ENCODE measurements at places on chromosomes 13 and 19. TPM values are rescaled to one million over a fixed set of nuclear protein-coding genes. Genes with fewer than 3 reads are reported as not detected.

GRCh38 chr19:32316034-32316433 is 29.4 kb upstream of the ZNF507 start:
- DNase-seq = no peak

GRCh38 chr13:31072041-31072440 is 89.7 kb downstream of the HSPH1 start:
- no peak for DNase-seq

DNA sequence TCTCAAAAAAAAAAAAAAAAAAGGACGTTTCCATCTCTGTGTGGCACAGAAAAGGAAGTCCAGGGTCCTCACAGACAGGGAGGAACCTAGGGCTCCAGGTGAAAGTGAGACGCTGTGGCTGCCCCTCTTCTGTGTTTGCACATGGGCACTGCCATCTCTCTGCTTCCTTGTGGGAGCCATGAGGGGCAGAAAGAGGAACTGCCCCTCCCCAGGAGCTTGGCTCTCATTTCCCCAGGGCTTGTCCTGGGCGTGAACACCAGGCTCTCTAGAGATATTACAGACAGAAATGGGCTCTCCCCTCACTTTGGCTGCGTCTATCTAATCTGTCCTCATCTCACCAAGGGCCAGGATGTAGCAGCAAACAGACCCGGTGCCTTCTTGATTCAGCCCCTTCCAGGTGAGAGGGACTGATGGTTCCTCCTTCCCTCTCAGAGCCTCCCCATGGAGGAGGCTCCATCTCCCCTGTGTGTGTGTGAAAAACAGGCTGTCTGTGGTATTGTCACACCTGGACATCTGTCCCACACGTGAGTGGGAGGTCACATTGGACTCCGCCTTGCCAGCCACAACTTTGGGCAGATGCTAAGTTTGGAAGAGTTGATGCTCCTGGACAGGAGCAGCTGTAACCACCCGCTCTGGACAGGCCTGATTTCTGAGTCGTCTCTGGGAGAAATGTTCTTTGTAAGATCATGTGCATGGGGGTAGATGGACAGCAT is 840 bp upstream of the LILRA4 start:
- no peak for DNase-seq

DNA sequence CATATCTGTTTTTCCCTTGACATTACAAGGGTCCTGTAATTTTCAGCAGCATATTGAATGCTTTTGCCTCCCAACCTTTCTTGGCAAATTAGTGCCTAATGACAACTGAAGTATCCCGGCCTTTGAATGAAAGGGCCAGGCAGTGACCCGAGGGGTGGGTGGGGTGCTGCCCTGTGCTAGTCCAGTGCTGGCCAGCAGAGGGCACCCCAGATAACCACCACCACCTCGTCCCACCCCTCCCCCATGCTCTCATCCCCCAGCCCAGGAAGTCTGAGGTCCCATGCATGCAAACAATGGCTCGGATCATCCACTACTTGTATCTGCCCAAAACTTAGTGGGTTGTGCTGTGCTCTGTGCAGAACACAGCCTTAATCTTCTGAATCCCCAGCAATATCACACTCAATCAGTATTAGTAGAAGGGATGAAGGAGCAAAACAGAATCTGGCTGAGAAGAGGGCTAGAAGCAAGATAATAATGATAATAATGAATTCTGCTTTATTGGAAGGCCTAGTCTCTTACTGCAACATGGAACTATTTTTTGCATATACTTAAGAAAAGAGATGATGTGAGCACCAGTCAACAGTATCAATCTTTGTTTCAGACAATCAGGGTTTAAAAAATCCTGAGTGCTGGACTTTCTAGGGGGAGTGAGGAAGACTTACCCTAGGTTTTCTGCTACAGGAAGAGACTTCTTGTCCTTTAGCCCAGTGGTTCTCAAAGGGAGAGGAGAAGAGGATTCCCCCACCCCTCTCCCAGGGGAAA is 3.8 kb downstream of the ATP12A start:
- DNase-seq = peak; percentile 23

DNA sequence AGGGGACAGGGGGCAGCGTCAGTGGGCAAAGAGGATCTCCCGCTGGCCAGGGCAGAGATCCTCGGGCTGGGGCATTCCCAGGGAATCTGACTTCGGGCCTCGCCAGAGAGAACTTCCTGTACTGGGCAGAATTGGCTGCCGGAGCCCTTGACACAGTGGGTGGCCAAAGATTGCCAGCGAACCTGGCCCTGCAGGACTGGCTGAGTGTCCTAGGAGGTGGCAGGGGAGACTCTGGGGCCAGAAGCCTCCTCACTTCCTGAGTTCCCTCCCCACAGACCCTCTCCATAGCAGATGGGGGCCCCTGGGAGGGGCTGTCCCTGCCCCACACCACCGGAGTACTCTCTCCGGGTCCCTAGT is 19.3 kb downstream of the DPP9 start:
- no peak for DNase-seq

- no peak for DNase-seq
Observed at GRCh38 chr19:4194353-4194752, 11.9 kb downstream of the ANKRD24 start.

DNA sequence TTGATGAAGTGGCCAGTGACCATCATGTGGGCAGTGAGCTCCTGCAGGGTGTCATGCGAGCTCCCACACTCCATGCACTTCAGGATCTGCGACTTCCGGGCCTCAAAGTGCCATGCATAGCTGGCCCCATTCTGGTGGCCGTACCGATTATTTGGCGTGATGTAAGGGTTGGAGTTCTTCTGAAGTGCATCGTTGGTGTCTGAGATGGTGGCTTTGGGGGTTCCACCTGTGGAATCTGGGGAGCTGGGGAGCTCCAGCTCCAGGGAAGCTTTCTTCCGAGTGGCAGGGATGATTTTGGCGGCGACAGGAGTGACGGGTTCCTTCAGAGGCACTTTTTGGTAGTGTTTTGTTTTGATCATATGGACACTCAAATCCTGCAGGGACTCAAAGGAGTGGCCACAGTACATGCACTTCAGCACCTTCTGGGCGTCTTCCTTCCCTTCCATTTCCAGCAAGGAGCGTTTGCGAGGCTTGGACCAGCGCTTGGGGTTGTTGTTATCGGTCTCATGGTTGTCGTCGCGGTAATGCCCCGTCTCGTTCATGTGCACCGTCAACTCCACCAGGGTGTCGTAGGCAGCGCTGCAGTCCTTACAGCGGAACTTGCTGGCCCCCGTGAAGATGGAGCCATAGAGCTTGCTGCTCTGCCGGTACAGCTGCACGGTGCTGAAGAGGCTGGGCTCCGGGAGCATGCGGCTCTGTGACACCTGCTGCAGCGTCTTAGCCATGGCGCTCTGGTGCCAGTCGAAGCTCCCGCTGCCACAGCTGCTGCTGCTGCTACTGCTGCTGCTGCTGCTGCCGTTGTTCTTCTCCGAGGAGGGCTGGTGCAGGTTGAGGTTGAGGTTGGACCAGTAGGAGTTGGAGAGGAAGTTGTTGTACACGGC is 70.4 kb downstream of the TSHZ3 start:
- no peak for DNase-seq

DNA sequence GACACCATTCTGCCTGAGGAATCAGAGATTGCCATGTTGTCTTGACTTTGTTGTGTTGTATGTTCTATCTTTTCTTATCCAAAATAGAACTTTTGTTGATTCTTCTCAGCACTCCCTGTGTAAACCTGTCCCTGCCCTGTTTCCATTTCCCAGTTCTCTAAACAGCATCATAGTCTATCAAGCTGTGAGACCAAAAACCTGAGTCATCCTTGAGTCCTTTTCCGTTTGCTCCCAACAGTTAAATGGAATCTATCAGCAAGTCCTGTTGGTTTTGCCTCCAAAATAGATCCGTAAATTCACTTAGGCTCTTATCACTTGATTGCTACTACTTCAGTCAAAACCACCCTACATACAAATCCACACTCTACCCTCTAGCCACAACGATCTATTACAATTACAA is 667.1 kb downstream of the PCDH9 start:
- DNase-seq = no peak

DNA sequence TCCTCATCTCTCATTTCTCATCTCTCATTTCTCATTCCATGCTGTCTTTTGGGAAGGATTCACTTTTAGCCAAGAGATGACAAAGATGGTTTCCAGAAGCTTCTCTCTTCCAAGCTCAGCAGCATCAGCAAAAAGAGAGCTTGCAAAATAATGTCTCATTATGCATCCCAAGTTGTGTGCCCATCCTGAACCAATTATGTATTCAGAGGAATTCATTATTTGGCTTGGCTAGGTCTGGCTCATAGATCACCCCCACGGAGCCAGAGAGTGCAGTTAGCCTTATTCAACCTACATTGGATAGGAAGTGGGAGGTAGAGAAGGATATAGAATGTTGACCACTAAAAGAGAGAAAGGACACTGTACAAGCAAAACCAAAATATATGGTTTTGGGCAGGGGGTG is 5.4 kb upstream of the OLFM2 start:
- DNase-seq = no peak

- DNase-seq = no peak
Observed at GRCh38 chr19:6241680-6242377, 37.9 kb downstream of the MLLT1 start.

DNA sequence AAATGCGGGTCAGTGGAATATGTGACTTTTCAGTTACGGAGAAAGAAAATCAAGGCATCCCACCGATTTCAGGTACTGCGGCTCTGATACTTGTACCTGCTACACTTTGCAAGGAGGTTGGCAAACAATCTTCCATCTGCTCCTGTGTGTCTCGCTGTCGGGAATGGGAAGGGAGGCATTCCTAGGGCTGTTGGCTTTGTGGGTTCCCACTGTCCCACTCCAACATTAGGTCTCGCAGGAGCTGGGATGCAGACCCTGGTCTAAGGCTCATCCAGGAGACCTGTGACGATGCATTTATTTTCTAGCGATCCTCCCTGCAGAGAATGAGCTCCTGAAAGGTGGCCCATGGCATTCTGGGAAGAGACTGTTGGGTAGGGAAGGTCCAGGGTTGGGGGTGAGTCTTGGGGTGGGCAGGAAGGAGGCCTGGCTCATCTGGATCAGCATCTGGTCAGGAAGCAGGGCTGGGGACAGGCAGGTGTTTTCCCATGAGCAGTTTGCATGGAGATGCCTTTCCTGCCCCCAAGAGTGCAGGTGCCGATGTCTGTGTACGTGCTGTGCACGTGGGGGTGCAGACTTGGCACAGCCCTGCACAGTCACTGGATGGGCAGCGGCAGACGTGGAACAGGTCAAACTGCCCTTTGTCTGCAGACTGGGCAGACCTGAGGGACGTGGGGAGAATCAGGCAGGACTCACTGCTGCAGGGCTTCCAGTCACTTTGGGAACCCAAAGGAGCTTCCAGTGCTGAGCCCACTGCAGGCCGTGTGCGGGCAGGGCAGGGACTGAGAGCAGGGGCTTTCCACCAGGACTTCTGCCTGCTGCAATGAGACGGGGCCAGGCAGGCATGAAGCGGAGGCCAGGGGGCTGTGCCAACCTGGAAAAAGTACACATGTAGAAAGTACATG is 152.4 kb downstream of the TEX29 start:
- no peak for DNase-seq

DNA sequence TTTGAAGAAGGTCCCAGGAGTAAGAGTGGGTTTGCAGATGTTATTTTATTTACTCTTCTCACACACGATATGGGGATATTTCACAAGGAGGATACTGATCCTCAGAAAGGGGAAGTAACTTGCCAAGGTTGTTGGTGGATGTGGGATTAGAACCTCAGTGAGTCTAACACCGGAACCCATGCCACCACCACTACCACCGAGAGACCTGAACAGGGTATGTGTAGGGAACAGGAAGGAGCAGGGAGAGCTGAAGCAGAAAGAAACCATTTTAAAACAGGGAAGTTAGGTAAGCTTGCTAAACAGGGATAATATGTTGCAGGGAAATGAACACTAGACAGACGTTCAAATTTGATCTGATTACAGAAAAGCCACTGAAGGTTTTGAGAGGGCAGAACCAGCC is 11.6 kb upstream of the CEACAM3 start:
- no peak for DNase-seq

GRCh38 chr19:2517881-2518601 is 42.1 kb downstream of the GADD45B start:
- no peak for DNase-seq

- no peak for DNase-seq
Observed at GRCh38 chr13:111219280-111219679, 101.2 kb upstream of the TEX29 start.

DNA sequence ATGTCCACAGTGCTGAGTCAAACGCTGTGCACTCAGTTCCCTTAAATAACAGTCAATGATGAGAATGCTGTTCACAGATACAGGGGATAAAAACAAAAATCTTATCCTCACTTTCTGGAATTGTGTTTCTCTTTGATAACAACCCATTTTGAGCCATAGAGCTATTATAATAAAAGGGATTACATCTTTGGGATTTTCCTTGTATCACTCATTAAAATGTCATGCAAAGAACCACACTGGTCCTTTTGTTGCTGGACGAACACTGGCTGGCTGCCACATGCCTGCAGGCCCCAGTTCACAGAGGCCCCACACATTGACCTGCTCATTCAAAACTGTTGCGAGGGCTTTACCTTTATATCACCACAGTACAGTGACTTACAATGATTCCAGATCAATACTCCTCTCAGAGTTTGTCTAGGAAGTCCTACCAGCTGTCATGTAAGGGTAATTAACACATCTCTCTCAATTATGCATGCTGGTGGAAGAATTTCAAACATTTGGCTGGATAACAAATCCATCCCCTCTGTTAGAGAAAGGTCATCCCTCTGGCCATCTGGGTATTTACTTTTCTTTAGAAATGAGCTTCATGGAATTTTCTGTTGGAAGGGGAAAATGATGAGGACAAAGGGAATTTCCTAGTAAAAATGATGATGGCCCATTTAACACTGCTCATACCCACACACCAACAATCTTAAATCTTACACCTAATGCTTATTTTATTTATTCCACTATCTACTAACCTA is 85.9 kb downstream of the MBNL2 start:
- peak; percentile 87 for DNase-seq

DNA sequence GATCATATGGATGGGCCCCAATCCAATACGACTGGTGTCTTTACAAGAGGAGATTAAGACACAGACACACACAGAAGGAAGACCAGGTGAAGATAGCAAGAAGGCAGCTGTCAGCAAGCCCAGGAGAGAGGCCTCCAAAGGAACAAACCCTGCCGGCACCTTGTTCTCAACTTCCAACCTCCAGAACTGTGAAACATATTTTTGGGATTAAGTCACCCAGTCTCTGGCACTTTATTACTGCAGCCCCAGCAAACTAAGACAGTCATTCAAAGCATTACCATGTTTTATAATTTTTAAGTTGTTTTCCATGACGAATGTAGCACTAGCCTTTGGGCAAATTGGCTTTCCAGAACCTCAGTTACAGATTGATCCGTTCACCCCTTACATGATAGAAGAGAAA is 11.3 kb downstream of the STARD13 start:
- DNase-seq = no peak

GRCh38 chr13:103134271-103134670 is 68.1 kb upstream of the SLC10A2 start:
- no peak for DNase-seq

DNA sequence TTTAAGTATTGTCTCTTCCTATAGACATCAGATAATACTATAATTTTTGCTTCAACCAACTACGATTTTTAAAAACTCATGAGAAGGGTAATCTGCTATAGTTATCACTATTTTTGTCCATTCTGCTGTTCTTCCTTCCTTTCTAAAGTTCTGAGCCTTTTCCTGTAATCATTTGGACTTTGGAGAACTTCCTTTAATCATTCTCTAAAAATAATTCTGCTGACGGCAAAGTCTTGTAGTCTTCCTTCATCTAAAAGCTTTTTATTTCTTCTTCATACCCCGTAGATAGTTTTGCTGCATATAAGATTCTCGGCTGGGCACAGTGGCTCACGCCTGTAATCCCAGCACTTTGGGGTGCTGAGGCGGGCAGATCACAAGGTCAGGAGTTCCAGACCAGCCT is 5.1 kb upstream of the FCGBP start:
- no peak for DNase-seq

CD37 gene
- total RNA-seq = not detected

MEF2B gene
- 2.6 TPM for total RNA-seq

BEST2 gene
- not detected for total RNA-seq

All from Caki2 (cell line).